ENCODE measurements at places on chromosomes 6 and 20.
A peak's percentile ranks its signal among the peaks of the same experiment; 100 is the strongest.

GRCh38 chr6:42762426-42762859 is 16.5 kb upstream of the TBCC start:
- no peak for DNase-seq

GRCh38 chr20:51607170-51607569 is 64.7 kb upstream of the NFATC2 start:
- DNase-seq: no peak

GRCh38 chr20:62402456-62403150 is 4.5 kb downstream of the CABLES2 start:
- DNase-seq: no peak

- DNase-seq: no peak
Measured at GRCh38 chr6:45200510-45200909, 127.6 kb upstream of the RUNX2 start.

- DNase-seq: no peak
Measured at GRCh38 chr20:3473944-3474343, 3.1 kb downstream of the ATRN start.

- no peak for DNase-seq
Measured at GRCh38 chr6:51578994-51579393, 508.4 kb downstream of the PKHD1 start.

DNA sequence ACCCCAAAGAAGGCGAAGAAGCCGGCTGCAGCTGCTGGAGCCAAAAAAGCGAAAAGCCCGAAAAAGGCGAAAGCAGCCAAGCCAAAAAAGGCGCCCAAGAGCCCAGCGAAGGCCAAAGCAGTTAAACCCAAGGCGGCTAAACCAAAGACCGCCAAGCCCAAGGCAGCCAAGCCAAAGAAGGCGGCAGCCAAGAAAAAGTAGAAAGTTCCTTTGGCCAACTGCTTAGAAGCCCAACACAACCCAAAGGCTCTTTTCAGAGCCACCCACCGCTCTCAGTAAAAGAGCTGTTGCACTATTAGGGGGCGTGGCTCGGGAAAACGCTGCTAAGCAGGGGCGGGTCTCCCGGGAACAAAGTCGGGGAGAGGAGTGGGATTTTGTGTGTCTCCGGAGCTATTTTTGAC is 69.6 kb downstream of the HFE start:
- DNase-seq: peak; percentile 32

DNA sequence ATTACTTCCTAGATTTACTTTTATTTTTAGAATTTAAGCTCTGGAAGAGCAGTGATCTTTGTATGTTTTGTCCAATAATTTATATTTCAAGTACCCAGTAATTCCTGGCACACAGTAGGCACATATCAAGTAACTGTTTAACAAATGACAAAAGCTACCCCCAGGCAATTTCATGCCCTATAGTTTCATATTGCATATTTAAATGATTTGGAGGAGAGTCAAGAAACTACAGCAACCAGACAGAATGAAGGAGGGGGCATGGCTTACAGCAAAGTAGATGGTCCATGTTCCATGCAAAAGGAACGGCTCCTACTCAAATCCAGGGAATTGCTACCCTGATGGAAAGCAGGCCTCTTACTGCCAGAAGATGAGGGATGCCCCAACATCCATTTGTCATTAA is 113.5 kb downstream of the ARHGAP18 start:
- no peak for DNase-seq

- no peak for DNase-seq
Measured at GRCh38 chr20:3890999-3891929, 2.1 kb downstream of the PANK2 start.

GRCh38 chr6:157981395-157982101 is at the start of gene SYNJ2:
Gene SYNJ2, plus strand, starts transcription at chr6:157981863. Its CDS starts 99 bp downstream, at chr6:157981962.
- peak; percentile 67 for DNase-seq

DNA sequence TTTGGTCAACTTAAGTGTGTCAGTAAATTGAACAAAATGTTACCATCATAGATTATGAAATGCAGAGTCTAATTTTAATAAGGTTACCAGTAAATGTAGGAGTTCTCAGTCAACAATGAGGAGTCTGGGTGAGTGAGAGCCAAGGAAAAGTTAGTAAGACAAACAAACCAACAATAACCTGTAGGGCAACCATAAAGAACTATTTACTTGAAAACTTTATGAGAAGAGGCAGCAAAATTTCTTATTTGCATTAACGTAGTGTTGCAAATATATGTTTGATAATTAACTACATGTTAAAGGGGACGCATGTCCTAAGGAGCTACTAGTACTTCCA is 131.1 kb upstream of the SOX4 start:
- no peak for DNase-seq

DNA sequence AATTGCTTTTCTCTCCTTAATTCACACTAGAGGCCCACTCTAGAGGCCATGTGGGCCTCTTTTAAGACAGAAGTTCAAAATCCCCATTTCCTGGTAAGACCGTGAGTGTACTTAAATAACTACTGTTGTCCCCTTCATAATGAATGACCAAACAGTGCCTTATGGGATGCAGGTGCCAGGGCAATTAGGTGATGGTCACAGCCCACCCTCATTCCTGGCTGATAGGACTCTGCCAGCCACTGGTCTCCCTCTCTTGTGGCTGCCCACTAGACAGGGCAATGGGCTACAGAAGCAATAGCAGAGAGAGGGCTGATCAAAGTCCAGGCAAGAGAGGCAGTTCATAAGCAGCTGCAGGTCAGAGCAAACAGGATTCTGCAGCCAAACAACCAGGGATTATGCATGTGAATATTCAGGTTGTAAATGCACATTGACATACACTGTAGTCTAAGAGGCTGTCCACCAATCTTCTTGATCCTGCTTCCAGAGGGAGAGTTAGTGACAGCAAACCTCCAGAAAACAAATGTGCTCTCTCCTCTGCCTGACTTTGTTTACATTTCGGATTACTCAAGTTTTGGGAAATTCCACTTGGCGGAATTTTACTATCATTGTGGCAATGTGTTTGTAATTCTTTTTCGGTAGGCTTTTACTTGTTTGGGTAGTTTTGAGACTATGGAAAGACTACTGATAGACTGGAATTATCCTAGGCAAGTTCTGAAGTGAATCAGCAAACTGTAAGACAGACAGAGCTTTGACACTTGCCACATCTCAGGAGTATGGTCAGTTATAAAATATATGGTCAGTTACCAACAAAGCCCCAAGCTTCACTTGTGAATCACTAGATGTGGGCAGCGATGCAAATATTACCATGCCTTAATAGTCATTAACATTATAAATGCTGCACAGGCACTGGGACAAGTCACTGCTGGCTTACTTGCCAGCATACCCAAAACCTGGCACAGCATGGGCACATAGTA is 12.8 kb downstream of the PTPRK start:
- no peak for DNase-seq

GRCh38 chr6:12103158-12103557 is 91.0 kb downstream of the HIVEP1 start:
- no peak for DNase-seq

DNA sequence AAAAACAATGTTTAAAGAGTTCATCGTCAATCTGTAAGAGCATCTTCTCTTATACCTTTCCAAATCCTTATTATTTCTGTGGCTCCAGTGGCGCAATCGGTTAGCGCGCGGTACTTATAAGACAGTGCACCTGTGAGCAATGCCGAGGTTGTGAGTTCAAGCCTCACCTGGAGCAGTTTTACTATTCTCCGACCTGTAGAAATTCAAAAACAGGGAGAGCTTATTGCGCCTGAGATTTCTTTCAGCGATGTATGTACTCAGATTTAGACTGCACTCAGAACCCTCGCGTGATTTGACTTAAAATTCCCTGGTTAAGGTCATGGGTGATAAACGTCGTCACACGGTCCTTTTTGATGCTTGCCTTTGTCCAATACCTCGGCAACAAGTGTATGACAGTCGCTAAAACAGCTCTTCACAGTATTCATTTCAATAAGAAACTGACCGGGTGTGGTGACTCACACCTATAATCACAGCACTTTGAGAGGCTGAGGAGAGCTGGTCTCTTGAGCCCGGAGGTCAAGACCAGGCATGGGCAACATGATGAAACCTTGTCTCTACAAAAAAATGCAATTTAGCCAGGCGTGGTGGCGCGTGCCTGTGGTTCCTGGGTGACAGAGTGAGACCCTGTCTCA is 11.9 kb downstream of the GPX5 start:
- no peak for DNase-seq

GRCh38 chr20:62820208-62820961 is 3.5 kb downstream of the COL9A3 start:
- no peak for DNase-seq

DNA sequence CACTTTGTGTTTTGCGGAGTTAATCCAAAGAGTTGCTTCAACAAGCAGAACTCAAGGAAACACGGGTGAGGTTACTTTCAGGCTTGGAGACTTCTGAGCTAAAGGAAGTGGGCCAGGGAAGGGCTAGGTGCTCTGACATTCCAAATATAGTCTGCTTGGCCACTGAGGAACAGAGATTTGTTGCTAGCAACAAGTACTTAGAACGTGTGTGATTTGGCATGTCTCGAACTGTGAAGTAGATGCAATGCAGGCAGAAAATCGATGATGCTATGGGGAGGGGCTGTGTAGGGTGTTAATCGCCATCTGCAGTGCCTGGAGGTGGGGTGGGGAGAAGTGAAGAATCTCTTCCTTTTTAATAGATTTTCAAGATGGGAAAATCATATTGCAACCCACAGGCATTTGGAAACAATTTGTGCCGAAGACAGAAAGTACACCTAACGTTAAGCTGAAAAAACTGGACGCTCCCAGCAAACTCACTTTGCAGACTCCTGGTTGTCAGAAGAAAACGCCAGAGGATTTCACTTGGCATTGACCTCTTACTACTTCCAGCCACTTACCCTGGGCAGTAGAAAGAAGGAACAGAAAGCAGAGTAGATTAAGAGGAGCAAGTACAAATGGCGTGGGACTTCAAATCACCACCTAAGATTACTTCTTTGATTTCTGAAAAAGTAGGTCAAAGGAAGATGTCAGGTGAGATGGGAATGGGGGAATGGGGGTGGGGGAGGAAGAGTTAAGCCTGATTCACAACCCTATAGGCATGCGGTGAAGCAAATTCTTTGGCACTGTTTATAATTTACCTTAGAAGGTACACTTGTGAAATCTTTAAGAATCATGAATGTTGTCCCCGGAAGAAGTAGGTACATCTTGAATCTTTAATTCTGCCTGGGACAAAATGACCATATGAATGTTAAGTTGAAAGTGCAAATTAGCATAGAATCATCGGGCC is 314.1 kb downstream of the CD83 start:
- no peak for DNase-seq

DNA sequence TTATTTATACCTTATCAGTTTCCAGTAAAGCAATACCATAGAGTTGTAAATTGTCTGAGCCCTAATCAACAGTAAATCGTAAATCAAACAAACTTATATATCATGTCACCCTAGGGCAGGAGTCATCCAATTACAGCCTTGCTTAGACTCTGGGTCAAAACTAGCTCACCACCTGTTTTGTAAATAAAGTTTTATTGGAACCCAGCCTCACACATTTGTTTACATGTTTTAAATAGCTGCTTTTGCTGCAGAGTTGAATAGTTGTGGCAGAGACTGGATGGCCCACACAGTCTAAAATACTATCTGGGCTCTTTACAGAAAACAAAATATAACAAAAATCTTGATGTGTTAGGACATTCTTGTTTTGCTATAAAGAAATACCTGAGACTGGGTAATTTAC is 94.4 kb downstream of the MKKS start:
- no peak for DNase-seq

DNA sequence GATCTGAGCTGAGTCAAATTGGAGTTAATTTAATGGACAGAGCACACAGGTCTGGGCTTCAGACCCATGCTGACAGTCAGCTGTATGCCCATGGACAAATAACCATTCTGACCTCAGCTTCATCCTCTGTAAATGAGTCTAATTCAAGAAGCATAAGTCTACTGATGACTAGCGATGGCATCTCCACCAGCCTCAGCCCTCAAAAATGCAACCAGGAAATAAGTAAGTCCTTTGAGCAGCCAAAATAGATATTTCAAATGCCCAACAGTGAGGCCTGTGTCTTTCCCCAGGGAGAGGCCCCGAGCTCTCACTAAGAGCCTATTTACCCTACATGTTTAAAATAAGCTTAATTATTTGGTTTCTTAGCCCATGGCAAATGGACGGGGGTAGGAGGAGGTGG is 114.2 kb upstream of the MTHFD1L start:
- no peak for DNase-seq

GRCh38 chr6:88238065-88238464 is 71.9 kb upstream of the CNR1 start:
- DNase-seq: no peak

GRCh38 chr6:28171271-28171670 is 29.6 kb downstream of the ZKSCAN8 start:
- no peak for DNase-seq

- no peak for DNase-seq
Measured at GRCh38 chr20:36988494-36988966, 37.0 kb upstream of the SAMHD1 start.

GRCh38 chr6:45377043-45377553 is 636 bp downstream of the SUPT3H start:
- DNase-seq: no peak

GRCh38 chr20:45010399-45010828 is 44.1 kb downstream of the STK4 start:
- DNase-seq: no peak

DNA sequence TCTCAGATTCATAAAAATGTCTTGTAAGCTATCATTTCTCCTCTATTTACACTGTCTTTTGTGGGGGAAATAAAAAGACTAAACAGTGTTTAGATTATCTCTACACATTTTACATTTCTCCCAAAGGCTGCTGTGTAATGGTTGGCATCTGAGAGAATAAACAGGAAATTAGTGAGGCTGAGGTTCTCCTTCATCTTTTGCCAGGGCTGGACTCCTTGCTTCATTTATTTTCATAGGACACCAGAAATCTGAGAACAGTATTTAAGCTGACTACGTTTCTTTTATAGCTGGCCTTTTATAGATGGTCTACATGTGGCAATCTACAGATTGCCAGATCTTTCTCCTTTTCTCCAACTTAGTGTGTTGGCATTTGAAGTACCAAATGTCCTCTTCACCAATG is 41.5 kb downstream of the PLCB4 start:
- no peak for DNase-seq

- DNase-seq: no peak
Measured at GRCh38 chr6:163449076-163449475, 34.6 kb downstream of the QKI start.

GRCh38 chr6:43034190-43034525 is 12.7 kb downstream of the RRP36 start:
- DNase-seq: no peak

- DNase-seq: no peak
Measured at GRCh38 chr6:72709431-72709830, 87.6 kb downstream of the KCNQ5 start.

- DNase-seq: no peak
Measured at GRCh38 chr20:3876676-3877075, 12.5 kb upstream of the PANK2 start.

DNA sequence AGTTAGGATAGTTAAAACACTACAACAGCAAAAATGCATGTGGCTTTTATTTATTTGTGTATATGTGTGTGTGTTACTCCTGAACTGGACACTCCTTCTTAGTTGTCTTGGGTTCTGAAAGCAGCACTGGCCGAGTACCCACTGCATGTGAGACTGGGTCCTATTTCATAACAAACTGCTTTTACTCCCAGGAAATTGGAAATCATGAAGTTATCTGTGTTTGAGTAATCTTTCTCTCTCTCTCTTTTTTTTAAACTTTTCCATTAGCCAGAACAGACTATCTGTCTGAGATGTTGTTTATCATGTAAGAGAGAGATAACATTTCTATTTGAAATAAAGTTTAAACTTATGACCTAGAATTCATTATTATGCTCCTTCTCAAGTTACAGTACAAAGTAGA is 110.4 kb downstream of the LIN28B start:
- no peak for DNase-seq

GRCh38 chr6:82380566-82381185 is 17.1 kb downstream of the TPBG start:
- DNase-seq: no peak

GRCh38 chr6:44618371-44618770 is 230.9 kb downstream of the CDC5L start:
- DNase-seq: no peak

All from stimulated activated CD8-positive, alpha-beta memory T cell treated with anti-CD3 and anti-CD28 coated beads, Interleukin-12 subunit alpha, Interleukin-12 subunit beta, amount 100 ng/mL, for 1 hour (primary cell).